ENCODE measurements at places on chromosomes 2 and 18. TPM values are rescaled to one million over a fixed set of nuclear protein-coding genes. Genes with fewer than 3 reads are reported as not detected.

The ZEB2 gene
- 6.5 TPM for total RNA-seq

The TMEM163 gene
- total RNA-seq: 0.20 TPM

The COL4A3 gene
- total RNA-seq: 0.76 TPM

The PLGLB2 gene
- 0.20 TPM for total RNA-seq

The IL36A gene
- 167 TPM for total RNA-seq

The RNF138 gene
- 19.5 TPM for total RNA-seq

The CWC22 gene
- total RNA-seq: 11.1 TPM

The CSRNP3 gene
- total RNA-seq: 1.2 TPM

The ALMS1 gene
- total RNA-seq: 6.7 TPM

The ERFE gene
- total RNA-seq: 0.44 TPM

The FOXD4L1 gene
- 0.16 TPM for total RNA-seq

The ALLC gene
- total RNA-seq: not detected

The KCNK3 gene
- 0.44 TPM for total RNA-seq

The EVX2 gene
- not detected for total RNA-seq

The KCNS3 gene
- 3.4 TPM for total RNA-seq

The MYOM1 gene
- 0.32 TPM for total RNA-seq

The RBMS1 gene
- total RNA-seq: 28.2 TPM

The ACTG2 gene
- 40.8 TPM for total RNA-seq

The TOGARAM2 gene
- total RNA-seq: 0.16 TPM

The ARMC9 gene
- total RNA-seq: 1.2 TPM

The RMND5A gene
- 39.4 TPM for total RNA-seq

The FBXO48 gene
- 1.00 TPM for total RNA-seq

The SNTG2 gene
- total RNA-seq: 0.60 TPM

The APCDD1 gene
- total RNA-seq: 42.2 TPM

The NT5DC4 gene
- not detected for total RNA-seq

The HOXD12 gene
- not detected for total RNA-seq

The MC2R gene
- not detected for total RNA-seq

The MAP2 gene
- total RNA-seq: 6.4 TPM
